Lower leg skin (tissue), 4 donors: ENCODE measurements at places on chromosomes 2 and 18. TPM values are rescaled to one million over a fixed set of nuclear protein-coding genes. Genes with fewer than 3 reads are reported as not detected.
A peak's percentile ranks its signal among the peaks of the same experiment; 100 is the strongest.

DNA sequence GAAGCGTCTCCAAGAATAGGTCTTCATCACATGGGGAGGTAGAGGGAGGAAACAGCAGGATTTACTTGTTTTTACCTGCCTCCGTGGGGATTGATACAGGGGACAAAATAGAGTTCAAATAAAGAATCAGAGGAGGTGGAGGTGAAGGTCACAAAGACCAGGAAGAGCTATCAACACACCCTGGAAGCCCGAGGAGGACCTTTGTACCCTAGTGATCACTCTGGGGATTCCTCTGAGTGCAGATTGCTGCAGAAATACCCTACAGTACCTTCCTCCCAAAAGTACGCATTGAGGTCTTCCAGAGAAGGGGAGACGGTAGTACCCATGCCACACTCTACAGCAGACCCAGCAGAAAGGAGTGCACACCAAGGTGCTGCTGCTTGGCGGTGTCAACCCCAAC, 44.9 kb downstream of the OSR1 start:
- DNase-seq = no peak

- peak; percentile 49 for DNase-seq
Observed at GRCh38 chr2:233418052-233418760, 63.9 kb downstream of the DGKD start.

- no peak for DNase-seq
Observed at GRCh38 chr2:11270891-11271290, 73.5 kb downstream of the ROCK2 start.

DNA sequence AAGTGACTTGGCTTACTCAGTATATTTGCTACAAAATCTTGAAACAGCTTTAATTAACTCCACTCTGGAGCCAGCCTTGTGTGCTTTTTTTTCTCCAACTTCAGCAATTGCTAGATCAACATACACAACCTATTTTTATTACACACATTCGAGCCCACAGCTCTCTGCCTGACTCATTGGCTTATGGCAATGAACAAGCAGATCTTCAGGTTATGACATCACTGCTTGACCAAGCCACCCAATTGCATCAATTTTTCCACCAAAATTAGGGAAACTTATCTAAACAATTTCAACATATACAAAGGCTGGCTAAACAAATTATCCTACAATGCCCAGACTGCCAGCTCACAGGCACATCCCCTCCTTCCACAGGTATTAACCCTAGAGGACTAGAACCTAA, 39.6 kb upstream of the PDK1 start:
- no peak for DNase-seq

DNA sequence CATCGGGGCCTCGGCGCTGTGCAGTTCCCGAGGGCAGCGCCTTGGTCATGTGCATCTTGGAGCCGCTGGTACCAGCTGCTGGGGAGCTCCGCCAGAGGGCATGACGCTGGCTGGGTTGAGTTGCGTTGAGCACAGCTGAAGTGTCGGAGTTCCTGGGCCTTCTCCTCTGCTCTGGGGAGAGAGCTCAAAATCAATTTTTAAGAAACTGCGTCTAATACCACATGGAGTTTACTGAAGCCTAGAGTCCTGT, 48.7 kb downstream of the GREB1 start:
- no peak for DNase-seq

DNA sequence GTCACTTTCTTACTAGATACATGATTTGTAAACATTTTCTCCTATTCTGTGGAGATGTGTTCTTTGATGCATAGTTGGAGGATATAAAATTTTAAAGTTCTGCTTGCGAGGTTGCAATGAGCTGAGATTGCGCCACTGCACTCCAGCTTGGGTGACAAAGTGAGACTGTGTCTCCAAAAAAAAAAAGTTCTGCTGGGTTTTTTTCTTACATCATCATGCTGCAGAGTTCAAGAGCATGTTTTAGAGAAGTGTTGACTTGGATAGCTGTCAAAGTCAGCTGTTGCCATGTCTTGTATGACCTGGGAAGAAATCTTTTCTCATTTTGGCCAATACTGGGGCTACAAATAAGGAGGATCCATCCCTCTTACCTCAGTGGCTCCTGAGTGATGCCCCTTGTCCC, 71.3 kb downstream of the UGGT1 start:
- DNase-seq = no peak

GRCh38 chr2:227033471-227034148, 130.4 kb downstream of the COL4A4 start:
- DNase-seq = no peak

DNA sequence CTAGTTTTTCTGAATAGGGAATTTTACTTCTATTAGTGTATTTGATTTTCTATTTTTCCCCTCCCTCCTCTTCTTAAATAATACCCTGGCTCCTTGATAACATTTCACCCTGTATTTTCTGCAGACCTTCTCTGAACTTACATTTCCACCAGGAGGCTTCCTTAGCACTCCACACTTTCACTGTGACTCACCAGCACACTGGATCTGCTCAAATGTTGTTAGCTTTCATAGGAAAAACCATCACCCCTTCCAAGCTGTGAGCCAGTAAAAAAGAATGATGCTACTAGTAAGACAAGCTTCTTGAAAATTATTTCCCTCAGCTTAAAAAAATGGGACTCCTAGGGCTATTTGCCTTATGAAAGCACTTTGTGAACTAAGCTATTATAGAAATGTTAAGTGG, 16.1 kb downstream of the SUPT7L start:
- DNase-seq = no peak

- DNase-seq = no peak
Observed at GRCh38 chr2:101737478-101738255, 40.2 kb downstream of the MAP4K4 start.

GRCh38 chr2:96530144-96530430, 6.5 kb upstream of the ARID5A start:
- no peak for DNase-seq

The ONECUT2 gene
- not detected for total RNA-seq

The CIB4 gene
- total RNA-seq = not detected

The CGREF1 gene
- 0.34 TPM for total RNA-seq

The UGT1A3 gene
- not detected for total RNA-seq

The ALK gene
- 0.66 TPM for total RNA-seq
